AG10803 (cell line): ENCODE measurements at places on chromosomes 4 and X.

DNA sequence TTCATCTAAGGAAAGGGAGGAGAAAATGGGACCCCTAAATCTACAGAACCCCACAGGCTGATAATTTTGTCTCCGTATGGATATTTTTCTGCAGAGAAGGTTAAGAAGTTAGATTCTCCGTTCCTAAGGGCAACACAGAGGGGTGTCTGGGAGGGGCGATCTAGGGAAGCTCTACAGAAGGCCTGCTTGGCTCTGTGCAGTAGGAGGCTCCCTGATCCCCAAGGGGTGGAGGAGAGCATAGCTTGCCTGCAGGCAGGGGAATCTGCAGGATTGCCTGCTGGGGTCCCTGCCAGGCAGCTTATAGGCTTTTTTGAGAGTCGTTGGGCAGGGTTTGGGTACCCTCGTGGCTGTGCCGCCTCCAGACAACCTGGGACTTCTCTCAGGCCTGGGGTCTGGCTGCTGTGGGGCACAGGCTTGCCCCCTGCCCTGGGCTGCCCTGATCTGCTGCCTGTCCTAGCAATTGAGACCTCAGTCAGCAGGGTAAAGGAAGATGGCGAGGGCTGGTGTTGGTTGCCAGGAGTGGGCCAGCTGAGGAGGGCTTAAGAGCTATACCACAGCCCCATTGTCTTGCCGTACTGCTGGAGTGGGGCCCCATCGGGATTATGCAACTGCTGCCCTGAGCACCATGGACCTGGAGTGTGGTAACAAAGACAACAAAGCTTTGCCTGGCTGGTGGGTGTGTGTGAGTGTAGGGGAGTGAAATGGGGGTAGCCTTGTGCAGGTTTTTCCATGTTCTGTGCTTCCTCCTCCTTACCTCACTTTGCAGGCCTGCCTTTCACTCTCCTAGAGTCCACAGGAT, 74.1 kb downstream of the EFNB1 start:
- DNase-seq, result no peak

GRCh38 chr4:79682801-79683530, 274.9 kb upstream of the GK2 start:
- no peak for DNase-seq

- DNase-seq, result no peak
These were observed 80.4 kb downstream of the SHROOM2 start for GRCh38 chrX:9866633-9867032.

DNA sequence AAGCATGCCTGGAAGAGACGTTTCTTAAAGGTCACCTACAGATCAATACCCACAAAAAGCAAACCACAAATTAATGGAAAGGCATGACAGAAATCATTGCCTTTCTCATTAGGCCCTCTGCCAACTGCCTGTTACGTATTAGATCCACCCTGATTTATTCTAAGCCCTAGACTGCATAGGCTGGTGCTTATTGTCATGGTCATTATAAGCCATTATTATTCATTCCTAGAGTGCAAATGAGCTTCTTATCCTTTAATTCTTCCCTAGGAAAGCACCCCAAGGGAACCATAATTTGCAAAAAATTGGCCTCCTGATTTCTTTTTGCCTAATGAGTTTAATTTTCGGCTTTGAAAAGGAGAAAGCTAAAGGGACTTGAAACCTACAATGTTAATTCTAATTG, 184.2 kb upstream of the GPRIN3 start:
- no peak for DNase-seq

- DNase-seq, result no peak
These were observed 667.7 kb upstream of the DIPK2B start for GRCh38 chrX:45868425-45868824.

DNA sequence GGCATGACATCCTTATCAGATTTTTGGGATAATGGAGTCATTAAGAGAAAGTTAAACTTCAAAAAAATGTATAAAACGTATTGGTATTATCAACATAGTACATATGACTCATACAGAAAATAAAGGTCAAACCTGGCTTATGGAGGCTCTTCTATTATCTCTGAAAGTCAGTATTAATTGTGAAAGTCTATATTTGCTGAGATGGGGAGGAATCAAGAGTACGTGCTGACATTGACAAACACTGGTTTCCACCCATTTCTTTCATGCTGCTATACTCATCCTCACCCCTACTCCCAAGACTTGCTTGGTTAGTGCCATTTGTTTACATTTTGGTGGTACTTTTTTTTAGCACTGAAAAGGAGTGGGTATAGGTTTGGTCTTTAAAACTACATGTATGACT, 30.8 kb upstream of the PLA2G12A start:
- no peak for DNase-seq

GRCh38 chr4:126486377-126486776, 1146.4 kb upstream of the INTU start:
- no peak for DNase-seq

- peak; percentile 16 for DNase-seq
These were observed 14.1 kb downstream of the RPGR start for GRCh38 chrX:38313190-38313589.
